ENCODE measurements at places on chromosomes 16 and 17.

- DNase-seq: no peak
These were observed 63.3 kb upstream of the HSBP1 start for GRCh38 chr16:83744441-83744981.

DNA sequence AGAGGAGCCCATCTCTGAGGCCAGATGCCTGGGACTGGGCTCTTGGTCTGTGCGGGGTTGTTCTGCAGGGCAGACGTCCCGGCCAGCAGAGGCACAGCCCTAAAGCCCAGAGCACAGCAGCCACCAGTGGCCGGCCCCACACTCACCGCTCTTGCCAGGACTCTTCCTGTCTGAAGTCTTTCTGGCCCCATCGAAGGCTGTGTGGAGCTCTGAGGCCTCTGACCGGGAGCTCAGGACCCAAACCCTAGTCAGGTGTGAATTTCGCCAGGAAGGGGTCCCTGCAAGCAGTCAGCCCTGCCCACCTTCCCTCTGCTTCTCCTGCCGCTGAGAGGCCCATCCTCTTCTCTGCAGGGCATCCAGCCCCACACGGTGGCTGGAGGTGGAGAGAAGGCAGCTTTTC is 10.7 kb downstream of the ACSF3 start:
- no peak for DNase-seq

DNA sequence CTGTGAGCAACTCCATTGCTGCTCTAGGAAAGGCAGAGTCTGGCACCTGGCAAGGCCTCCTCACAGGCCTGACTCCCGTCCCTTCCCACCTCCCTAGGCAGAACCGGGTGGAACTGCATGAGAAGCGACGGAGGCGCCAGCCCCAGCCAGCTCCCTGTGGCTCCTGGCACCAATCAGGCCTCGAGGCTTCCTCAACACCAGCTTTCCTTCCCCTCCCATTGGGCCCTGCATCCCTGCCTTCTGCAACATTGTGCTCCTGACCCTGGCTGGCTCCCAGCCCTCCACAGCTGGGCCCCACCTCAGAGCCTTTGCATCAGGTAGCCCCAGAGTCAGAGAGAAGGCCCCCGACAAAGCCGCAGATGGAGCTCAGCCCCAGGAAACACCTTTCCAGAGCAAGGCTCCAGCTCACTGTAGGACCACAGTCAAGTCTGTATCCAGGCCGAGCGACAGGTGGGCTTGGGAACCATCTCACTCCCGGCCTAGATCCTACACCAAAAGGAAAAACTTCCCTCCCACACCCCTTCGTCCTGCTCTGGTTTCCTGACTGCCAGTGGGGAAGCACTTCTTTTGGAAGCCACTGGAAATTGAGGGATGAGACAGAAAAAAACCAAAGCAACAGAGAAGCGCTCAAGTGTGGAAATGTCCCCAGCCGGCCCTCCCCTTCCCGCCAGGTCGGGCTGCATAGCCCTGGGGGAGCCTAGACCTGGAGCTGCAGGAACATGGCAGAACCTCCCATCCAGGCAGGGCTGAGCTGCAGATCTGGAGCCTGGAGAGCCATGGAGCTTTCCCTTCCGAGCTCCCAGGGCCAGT is 31.0 kb downstream of the LRRC75A start:
- no peak for DNase-seq

DNA sequence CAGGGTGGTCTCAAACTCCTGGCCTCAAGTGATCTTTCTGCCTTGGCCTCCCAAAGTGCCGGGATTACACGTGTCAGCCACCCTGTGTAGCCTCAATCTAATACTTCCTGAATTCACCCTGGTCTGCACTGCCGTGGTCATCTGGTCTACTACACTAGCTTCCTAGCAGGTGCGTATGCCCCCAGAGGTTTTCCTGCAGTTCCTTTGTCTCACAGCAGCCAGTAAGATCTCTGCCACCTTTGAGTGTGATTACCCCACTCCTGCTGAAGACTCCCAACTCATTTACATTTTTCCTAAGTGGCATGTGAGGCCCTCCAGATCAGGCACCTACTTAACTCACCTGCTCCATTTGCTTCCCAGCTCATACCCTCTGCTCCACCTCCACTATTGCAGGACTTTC is 5.1 kb upstream of the DDX19A start:
- no peak for DNase-seq

DNA sequence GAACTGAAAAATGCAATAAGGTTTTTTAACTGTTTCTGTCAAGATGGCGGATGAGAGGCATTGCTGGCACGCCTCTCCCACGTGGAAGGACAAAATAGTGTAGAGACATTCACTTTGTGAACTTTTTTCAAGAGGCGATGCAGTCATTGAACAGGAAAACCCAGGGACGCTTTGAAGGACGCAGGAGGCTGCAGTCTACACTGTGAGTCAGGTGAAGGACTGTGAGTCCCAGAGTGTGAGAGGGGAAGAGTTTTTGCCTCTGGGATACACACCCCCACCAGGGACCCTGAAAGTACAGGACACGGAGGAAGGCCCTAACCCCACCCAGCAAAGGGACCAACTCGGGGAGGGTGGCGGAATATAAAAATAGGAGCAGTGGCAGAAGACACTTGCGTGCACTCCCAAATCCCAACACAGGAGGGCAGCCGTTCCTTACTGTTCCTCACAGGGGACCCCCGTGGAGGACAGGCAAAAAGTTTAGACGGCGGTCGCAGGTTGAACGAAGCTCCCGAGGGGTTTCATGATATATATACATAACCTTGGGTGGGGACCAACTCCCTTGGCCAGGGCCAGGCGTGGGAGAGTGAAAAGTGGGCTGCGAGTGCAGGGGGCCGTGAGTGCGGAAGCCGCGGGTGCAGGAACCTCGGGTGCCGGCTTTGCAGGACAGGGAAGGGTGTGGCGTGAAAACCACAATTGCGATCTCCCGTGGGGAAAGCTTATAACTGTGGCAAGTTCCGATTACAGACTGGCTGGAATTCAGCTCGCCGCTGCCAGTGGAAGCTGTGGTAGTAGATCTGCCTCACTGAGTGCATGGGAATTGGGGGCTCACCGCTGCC is 82.0 kb upstream of the ALOX12 start:
- peak; percentile 80 for DNase-seq

Measured in NCI-H748 treated with DMSO at 0.1 percent for 48 hours (cell line).